ENCODE measurements at places on chromosomes 12 and 14. TPM values are rescaled to one million over a fixed set of nuclear protein-coding genes. Genes with fewer than 3 reads are reported as not detected.
A peak's percentile ranks its signal among the peaks of the same experiment; 100 is the strongest.

Gene NELL2
- total RNA-seq, result 0.80 TPM

Gene ASCL1
- not detected for total RNA-seq

DNA sequence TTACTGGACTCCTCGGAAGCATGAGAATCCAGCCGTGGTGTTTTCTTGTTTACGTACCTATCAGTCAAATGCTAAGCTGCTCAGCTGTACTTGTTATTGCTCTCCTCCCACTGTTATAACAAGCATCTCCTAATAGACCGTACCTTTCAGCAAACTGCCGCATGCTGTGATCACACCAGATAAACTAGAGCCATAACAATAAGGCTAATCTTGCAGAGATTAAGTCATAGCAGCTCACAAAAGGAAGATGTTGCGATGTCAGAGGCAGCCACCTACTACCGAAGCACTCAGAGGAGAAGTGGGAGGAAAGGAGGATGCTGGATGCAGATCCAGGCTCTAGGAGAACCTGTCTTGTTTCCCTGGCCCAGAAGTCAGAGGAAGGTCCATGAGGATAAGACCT is 196.0 kb downstream of the GALC start:
- no peaks in the 10 kb centered on the region for H3K27me3 ChIP-seq
- H3K27ac ChIP-seq, result no peak overlapping the region
- H3K36me3 ChIP-seq, result no peaks in the 10 kb centered on the region
- no peak for DNase-seq
- H3K4me1 ChIP-seq, result no peaks in the 10 kb centered on the region

- no peak overlapping the region for H3K27ac ChIP-seq
- no peak for DNase-seq
- peaks cover 11% of the 10 kb centered on the region for H3K36me3 ChIP-seq
- H3K4me1 ChIP-seq, result no peaks in the 10 kb centered on the region
Measured at GRCh38 chr14:60707858-60708257, 16.3 kb downstream of the SIX4 start.

DNA sequence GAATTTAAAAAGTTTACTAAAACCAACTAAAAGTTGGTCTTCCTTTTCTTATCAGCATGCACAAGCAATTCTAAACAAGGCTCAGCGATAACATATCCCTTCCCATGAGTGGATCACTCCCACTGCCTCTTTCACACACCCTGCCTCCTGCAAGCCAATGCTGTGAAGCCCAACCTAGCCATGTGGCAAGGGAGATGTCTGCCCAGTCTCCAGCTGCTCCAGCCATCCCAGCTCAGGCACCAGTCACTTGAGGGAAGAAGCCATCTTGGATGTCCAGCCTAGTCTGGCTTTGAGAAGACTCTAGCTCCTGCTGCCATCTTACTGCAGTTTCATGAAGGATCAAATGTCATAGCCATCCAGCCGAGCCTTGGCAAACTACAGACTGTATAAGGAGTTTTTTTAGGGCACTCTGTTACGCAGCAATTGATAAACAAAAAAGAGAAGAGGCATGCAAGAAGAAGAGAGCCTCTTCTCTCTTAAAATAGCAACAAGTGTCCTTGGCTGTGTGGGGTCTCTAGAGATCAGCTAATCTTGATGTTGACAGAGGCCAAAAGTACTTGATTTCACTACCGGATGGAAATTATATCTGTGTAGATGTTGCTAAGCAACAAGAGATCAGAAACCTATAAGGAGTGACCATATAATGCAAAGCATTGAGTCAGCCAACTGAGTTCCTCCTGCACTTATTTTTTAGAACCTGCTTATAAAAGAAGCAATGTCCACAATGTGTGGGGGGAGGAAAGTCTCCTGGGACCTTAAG is 108.9 kb downstream of the PTCSC3 start:
- no peak overlapping the region for H3K4me3 ChIP-seq
- H3K27me3 ChIP-seq, result peaks cover 32% of the 10 kb centered on the region
- H3K27ac ChIP-seq, result no peak overlapping the region
- peak; percentile 26 for DNase-seq
- H3K36me3 ChIP-seq, result no peaks in the 10 kb centered on the region
- H3K4me1 ChIP-seq, result peaks cover 25% of the 10 kb centered on the region

DNA sequence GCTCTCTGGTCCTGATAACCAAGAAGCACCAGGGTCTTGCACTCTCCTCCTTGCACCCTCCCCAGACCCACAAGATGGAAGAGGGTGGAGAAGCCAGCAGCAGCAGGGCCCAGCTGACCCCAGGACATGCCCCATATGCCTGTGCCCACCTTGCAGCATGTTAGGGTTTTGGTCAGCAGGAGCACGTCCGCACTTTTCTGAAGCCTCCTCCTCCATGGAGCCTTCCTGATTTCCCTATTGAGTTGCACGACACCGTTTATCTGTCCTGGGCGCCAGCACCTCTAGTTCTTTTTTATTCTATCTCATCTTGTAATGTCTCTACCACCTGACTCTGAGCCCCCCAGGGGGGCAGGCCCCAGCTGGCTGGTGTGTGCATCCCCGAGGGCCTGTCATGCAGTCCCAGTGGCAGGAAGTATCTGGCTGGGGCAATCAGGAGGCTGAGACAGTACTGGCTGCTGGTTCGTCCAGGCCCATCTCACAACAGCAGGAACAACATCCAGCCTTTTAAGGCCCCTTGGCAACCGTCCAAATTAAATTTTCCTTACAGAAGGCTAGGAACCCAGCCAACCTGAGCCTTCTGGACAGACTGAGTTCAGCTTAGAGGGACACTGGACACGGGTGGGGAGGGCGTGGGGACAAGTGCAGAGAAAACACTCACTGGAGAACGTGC is 39.6 kb downstream of the CCDC85C start:
- H3K36me3 ChIP-seq, result no peaks in the 10 kb centered on the region
- DNase-seq, result peak; percentile 58
- H3K4me1 ChIP-seq, result peaks cover 62% of the 10 kb centered on the region
- H3K27ac ChIP-seq, result no peak overlapping the region
- no peaks in the 10 kb centered on the region for H3K27me3 ChIP-seq
